ENCODE measurements at places on chromosomes 7 and 10.
A peak's percentile ranks its signal among the peaks of the same experiment; 100 is the strongest.

- DNase-seq = no peak
These were observed 740 bp downstream of the ANXA7 start for GRCh38 chr10:73413108-73413527.

DNA sequence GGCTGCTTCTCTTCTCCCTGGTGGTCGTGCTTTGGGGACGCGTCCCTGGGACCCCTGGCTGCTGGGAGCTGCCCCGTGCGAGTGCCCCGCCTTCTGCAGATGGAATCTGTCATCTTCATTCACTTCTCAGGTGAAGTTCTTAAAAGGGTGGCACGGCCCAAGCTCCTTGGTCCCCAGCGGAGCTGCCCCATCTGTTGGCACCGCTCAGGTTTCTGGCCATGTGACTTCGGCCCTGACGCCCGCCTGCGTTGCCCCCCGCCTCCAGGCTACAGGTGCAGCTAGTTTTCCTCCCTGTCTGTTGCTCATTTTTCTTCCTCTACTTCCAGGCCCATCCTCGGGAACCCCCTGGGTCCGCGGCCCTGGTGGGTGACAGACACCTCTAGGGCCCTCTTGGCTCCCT is 6.8 kb upstream of the NKX6-2 start:
- DNase-seq = no peak

DNA sequence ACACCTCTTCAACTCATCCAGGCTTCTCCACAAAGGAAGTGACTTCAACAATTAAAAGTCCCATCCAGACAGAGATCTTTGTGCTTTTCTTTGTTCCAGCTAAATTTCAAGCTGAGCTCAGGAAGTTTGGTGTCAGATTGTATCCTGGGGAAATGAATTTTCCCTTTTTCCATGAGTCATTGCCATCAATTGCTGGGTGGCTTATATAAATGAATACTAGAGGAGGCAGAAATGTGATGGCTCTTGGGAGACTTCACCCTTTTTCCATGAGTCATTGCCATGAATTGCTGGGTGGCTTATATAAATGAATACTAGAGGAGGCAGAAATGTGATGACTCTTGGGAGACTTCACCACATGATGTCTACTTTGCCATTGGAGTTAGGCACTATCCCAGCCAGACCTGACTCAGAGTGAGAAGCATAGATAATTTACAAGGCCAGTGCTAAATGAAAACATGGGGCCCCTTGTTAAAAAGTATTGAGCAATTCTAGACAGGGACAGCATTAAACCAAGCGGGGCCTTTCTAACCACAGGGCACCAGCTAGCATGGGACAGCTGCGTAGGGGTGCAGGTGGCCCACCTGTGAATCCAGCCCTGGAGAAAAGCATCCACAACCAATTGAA is 339.2 kb upstream of the PODXL start:
- DNase-seq = peak; percentile 41

DNA sequence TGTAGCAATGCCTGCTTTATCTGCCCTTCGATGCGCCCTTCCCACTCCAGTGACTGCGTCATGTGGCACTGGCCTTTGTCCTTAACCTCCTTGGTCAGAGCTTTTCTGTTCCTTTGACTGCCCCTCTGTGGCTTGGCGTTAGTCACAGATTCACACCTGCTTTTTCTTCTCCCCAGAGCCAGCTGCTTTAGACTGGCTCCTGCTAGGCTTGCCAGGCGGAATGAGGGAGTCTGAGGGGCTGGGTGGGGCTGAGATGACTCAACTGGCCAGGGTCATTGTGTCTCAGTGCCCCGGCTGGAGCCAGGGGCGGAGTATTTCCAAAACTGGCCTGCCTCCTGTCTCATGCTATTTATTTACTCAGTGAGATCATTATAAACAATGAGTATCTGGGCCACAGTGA is 194.1 kb downstream of the EMX2 start:
- no peak for DNase-seq

GRCh38 chr10:111874576-111874975 is 309.0 kb downstream of the GPAM start:
- DNase-seq = no peak

DNA sequence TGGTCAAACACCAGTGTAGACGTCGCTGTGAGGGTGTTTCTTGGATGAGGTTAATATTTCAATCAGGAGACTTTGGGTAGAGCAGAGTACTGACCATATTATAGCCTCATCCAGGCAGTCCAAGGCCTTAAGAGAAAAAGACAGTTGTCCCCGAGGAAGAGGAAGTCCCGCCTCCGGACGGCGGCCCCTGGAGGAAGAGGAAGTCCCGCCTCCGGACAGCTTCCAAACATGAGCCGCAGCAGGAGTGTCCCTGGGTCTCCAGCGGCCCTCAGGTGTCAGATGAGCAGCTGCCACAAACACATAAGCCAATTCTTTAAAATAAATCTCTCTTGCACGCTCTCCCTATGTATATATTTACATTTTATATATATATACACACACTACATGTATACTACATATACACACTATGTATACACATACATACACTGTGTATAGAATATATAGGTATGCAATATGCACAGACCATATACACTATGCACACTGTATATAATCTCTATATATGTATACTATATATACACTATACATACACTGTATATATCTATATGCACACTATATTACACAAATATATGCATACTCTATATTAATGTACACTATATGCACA is 37.5 kb downstream of the PWWP2B start:
- peak; percentile 77 for DNase-seq

- DNase-seq = no peak
These were observed 233.1 kb downstream of the SEMA3E start for GRCh38 chr7:83415840-83416239.

DNA sequence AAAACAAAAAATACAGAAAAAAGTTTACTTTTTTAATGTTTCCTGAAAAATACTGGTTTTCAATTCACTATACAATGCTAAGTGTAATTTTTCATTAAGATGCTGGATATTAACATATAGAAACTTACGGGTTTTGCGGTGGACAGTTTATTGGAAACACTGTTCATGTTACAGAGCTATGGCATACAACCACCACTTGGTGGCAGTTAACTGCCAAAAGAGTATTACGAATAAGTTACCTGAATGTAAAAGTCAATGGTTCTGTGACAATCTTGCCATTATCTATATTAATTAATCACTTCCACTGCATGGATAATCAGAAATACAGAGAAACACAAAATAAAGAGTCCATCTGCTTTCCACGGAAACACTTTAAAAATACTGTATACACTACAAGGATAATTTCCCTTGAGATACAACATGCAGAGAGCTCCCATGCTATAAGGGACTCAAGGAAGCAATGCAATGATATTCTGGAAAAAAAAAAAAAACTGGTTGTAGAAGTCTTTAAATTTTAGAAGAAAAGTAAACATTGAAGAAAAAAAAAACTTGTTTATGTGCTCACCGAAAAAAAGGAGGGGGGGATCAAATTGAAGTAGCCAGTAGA is 97.0 kb downstream of the TPK1 start:
- DNase-seq = peak; percentile 37

DNA sequence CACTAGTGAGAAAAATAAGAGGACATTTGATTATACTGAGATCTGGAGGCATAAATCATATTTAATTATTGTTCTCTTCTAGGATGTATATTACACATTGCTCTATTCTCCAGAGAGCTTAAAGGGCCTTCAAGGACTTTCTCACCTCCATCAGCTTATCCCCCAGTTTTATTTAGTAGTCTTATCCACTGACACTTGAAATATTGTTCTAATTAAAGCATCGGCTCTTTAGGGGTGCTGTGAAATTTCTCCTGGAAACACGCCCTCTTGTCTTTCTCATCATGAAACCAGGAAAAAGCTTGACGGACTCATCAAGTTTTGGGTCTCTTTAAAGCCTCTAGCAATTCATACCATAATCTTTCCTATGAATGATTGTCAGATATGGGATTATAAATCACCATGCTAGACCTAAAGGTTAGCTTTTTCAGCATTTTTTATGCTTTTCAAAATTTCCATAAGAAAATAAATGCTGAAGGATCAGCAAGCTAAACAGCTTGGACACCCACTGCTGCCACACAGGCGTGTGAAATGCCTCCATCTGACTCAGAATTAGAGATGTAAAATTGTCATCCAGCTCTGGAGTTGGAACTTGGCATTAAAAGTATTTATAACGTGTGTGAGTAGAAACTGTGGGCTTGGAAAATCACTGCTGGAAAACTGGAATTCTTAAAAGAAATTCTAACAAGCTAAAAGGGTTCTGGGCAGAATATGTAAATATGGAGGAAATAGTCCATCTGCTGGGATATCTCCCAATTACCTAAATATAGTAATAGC is 216.3 kb downstream of the CHRM2 start:
- no peak for DNase-seq

DNA sequence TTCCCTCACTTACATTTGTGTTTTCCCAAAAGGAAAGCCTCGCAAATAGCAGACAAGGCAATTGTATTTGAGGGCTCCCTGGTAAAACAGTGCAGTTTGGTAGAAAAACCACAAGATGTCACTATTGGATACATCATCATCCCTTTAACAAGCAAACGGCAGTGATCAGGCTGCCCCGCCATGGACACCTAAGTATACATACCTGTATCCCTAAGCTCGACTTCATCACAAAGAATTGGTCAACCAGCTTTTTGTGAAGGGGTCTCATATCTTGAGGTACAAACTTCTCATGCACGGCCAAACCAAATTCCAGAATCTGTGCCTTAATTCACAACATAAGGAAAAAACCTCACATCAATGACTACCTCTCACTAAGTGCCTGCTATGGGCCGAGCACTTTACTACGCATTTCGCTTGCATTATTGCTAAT is 179.5 kb upstream of the IMMP2L start:
- DNase-seq = peak; percentile 29

DNA sequence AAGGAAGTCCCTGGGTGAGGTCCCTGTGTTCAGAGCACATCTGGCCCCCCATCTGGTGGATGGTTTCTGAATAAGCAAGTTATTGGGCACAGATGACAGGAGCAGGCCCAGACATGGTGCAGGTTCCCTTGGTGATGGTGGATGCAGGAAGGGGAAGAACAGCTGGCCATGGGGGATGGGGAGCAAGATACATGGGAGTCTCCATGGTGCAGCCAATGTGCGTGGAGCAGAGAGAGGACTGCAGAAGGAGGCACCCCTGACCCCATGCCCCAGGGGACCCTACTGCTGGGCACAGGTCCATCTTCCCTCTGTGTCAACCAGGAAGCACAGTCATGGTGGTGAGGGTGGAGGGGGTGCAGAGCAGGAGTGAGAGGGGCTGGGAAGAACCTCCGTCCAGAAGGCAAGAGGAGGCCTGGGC is 43.8 kb upstream of the RABGEF1 start:
- DNase-seq = no peak

GRCh38 chr10:97494151-97494550 is 4.1 kb downstream of the MMS19 start:
- peak; percentile 35 for DNase-seq

DNA sequence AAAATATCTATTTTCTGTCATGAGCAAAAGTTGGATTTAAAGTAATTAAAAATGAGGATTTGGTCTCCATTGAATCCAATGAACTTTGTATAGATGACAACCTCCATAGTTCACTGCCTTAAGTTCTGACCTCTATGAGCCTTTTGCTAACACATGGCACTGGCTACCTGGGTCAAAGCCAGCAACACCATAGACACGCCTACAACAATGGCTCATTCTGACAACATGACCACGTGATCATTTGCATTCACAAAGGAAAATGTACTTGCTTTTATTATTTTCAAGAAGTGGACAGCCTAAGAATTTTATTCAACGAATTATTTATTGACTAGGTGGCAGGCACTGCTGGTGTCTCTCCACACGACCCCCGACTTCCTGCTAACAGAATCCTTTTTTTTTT is 90.6 kb downstream of the CARD11 start:
- peak; percentile 45 for DNase-seq

All from suppressor macrophage treated with lipopolysaccharide for 4 hours (primary cell).